ENCODE measurements at places on chromosomes 6 and 20. TPM values are rescaled to one million over a fixed set of nuclear protein-coding genes. Genes with fewer than 3 reads are reported as not detected.

LGSN gene
- not detected for total RNA-seq

DNA sequence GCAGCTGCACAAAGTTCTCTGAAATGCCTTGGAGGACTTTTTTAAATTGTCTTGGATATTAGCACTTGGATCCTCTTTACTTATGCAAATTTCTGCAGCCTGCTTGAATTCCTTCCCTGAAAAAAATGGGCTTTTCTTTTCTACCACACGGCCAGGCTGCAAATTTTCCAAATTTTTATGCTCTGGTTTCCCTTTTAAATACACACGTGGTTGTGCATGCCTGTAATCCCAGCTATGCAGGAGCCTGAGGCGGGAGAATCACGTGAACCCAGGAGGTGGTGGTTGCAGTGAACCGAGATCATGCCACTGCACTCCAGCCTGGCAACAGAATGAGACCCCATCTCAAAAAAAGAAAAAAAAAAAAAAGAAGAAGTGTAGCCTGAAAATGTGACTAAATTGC lies 76.1 kb upstream of the PRND start:
- DNase-seq, result no peak
- H3K4me1 ChIP-seq, result no peaks in the 10 kb centered on the region
- H3K27ac ChIP-seq, result no peak overlapping the region
- H3K27me3 ChIP-seq, result no peaks in the 10 kb centered on the region
- H3K4me3 ChIP-seq, result no peak overlapping the region
- H3K36me3 ChIP-seq, result no peaks in the 10 kb centered on the region

DNA sequence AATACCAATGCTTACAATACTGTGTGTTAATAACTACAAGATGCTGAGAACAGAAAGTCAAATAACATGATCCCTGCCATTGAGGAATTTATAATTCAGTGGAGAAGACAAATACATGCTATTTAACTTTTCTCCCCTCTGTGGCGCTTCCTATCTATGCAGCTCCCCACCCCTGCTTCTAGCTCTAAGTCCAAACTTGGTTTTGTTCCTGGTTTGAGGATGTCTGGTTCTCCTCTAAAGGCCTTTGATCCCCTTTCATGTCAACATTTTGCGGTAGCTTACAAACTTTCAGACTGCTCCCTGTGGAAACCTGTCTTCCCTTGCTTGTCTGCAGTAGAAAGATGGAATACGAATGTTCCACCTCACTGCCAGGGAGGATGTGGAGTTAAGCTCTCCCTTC lies 18.4 kb upstream of the REPS1 start:
- H3K4me3 ChIP-seq, result no peak overlapping the region
- no peaks in the 10 kb centered on the region for H3K4me1 ChIP-seq
- H3K36me3 ChIP-seq, result no peaks in the 10 kb centered on the region
- no peaks in the 10 kb centered on the region for H3K27me3 ChIP-seq
- DNase-seq, result no peak

- DNase-seq, result peak; percentile 77
- peaks cover 18% of the 10 kb centered on the region for H3K4me1 ChIP-seq
- H3K36me3 ChIP-seq, result no peaks in the 10 kb centered on the region
- H3K27me3 ChIP-seq, result no peaks in the 10 kb centered on the region
- H3K27ac ChIP-seq, result peak overlapping the region; percentile 97
These were observed 452 bp downstream of the TRAF3IP2 start for GRCh38 chr6:111605100-111605751.

DNA sequence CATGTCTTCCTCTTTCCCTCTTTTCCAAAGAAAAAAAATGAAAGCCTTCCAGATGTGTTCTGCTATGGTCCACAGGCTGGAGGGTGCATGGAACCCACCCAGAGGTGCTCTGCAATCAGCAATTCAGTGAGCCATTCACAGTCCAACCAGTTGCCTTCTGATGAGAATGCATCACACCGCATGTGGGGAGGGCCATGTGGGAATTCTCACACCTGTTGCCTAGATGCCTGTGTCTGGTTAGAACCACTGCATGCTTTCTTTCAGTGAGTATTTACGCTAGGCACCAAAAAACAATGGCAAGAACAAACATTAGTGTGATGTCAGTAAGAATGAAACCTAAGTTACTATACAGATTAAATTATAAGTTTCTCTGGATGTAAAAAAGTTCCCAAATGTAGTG lies 311.6 kb upstream of the CDYL start:
- no peak overlapping the region for H3K4me3 ChIP-seq
- H3K27me3 ChIP-seq, result no peaks in the 10 kb centered on the region
- H3K27ac ChIP-seq, result no peak overlapping the region
- no peaks in the 10 kb centered on the region for H3K36me3 ChIP-seq
- DNase-seq, result no peak
